ENCODE measurements at places on chromosomes 1 and 21.

- no peak for DNase-seq
Observed at GRCh38 chr1:59561796-59562195, 253.0 kb upstream of the HOOK1 start.

DNA sequence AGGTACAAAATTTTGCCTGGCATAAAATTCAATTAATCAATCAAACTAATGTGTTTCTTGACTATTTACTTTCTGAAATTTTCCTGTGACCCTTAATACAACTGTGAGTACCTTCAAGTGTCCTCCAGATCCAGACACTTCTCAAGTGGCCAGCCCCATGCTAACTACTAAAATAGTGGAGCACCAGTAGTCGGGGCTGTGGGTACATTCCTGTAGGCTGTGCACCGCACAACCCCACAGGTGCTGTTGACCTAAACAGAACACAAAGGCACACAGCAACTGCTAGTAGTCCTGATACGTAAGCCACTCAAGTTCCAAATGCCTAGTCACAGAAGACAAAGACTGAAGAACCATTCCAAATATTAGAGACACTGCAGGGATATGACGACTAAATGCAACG is 36.6 kb downstream of the TMEM50B start:
- DNase-seq: peak; percentile 87

DNA sequence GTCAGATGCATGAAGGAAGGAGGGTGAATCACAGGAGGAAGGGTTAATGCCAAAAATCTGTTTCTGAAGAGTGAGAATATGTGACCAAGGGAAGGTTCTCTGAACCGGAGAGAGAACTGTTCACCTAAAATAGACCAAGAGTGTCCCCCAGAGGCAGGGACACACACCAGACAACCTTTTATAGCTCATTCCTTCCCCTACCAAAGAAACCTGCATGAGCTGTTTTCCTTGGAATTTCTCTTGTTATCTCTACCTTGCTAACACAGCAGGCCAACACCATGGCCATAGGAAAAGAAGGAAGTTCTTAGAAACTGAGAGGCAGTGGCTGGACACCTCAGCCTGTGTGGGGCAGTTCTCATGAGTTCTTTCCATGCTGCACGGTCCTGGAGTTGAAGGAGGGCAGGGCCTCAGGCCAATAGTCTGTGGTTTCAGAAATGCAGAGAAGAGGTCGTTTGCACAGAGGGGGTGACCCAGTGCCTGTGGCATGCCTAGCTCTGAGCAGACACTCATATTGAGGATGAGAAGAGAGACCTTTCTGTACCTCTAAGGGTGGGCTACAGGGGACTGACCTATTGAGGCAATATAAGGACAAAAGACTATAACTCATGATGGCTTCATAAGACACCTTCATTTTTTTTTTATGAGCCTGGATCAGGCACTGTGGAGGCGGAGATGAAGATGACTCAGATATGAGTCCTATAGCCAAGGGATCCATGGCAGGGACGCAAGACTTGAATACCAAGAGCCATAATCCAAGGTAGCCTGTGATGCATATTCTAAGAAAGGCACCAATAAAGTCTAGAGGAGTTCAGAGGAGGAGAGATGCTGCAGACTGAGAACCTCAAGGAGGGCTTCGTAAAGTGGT is 39.4 kb downstream of the IGFN1 start:
- DNase-seq: no peak

GRCh38 chr1:177451191-177451590 is 280.4 kb downstream of the BRINP2 start:
- DNase-seq: no peak

DNA sequence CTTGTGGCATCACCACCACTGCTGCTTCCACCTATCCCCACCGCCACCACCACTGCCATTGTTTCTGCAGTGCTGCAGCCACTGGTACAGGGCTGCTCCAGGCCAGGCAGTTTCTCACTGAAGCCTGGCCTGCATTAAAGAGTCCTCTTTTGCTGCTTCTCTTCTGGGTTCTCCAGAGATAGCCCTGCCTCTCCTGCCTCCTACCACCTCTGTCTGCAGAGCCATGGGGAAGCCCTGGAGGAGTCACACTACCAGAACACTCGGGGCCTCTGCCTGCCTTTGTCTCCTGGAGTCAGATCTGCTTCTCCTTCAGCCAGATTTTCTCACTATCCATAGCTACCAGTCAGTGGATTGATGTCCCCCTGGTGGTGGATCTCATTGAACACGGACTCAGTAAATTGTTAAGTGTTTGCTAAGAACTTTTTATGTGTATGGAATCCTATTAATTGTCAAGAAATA is 37.7 kb upstream of the DDAH1 start:
- DNase-seq: no peak

DNA sequence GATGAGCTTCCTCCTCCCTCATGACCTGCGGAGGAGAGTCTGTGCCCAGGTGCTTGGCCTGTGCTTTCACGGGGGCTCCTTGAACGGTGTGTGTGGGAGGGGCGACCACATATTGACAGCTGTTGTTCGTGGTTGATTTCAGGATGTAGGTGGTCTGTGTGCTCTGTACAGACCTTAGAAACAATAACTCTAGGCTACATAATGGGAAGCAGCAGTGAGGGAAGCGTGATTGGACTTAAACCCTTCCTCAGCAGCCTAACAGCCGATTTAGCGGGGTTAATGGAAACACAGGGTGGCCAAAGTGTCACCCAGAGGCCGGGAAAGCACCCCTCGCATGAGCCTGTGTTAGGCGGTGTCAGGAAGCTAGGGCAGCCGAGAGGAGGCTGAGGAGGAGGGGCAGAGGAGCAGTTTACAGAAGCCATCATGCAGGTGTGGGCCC is 56.0 kb downstream of the TBCE start:
- no peak for DNase-seq

DNA sequence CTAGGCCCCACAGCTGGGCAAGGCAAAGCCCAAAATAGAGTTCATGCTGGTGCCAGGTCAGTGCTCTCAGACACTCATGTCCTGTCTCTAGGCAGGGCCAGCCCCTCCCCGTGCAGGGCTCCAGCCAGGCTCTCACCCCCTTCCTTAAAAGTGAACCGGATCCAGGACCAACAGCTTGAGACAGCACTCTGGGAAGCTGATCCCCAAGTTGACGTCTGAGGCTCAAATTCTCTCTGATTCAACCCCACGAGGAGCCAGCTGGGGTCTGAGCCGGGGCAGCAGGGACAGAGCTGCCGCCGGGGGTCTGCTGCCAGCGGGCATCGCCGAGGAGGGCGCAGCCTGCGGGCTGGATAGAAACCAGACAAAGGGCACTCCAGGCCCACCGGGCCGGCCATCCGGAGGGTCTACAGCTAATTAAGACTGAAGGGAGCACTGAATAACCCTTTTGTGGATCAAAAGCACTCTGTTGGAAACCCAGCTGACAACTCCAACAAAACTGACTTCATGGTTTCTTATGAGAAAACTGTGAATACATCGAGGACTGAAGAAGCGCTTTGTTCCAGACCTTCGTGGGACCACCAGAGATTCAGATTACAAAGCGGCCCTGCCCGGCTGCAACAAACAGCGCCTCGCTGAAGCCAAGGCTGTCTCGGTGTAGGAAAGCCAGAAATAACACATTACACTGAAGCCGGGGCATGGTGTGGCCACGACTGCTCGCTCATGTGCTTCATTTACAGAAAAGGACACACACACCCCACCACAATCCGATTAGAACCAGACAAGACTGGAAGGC is 95.8 kb downstream of the PSMG1 start:
- no peak for DNase-seq

DNA sequence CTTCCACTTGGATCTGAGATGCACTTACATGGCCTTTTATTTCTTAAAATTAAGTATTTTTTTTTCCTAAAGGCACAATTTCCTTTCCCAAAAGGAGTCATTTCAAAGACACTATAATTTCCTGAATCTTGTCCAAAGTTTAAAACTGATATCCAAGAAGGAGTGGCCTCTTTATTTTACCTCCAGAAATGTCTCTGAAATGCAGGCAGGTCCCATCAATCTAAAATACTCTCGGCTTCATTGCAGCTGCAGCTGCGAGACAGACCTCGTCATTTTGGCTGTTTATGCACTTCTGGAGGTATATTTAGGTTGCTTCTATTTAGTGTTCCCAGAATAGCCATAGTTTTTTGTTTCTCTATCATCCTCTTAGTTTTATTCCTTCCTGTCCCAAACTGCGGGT is 172.7 kb upstream of the COA6 start:
- no peak for DNase-seq

GRCh38 chr1:12294076-12294475 is 64.2 kb downstream of the VPS13D start:
- no peak for DNase-seq

DNA sequence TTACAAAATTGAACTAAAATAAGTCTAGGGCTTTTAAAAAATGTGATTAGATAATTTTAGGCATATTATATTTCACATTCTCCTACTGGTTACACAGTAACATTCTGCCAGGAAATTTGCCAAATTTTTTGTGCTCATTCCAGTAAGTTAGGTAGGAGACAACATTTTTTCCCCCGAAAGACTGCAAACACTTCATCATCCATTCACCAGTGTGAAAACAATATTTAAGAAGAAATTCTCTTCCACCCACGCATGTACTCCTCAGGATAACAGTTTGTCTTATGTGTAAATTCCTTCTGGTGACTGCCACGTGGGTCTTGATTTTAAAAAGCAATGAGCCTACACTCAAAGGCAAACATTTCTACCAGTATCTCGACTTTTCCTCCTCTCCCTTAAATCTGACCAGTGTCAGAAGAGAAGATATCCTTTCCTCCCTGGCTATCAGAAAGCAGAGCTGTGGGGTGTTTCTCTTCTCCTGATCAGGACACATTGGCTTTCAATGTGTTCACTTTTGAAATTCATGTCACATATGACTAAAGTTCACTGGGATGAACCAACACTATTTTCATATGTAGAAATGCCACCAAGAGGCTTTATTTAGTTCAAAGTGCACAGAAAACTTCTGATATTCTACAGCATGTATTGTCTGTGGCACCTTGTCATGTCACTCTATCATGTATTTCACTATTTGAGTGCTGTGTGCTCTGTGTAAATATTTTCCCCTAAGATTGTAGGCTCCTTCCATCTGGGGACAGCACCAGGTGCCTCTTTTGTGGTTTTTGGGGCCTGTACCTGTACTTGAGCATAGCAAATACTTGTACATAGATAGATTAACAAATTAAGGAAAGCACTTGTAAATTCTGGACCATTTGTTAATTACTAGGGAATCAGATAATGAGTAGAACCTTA is 38.6 kb downstream of the LHX9 start:
- DNase-seq: no peak

DNA sequence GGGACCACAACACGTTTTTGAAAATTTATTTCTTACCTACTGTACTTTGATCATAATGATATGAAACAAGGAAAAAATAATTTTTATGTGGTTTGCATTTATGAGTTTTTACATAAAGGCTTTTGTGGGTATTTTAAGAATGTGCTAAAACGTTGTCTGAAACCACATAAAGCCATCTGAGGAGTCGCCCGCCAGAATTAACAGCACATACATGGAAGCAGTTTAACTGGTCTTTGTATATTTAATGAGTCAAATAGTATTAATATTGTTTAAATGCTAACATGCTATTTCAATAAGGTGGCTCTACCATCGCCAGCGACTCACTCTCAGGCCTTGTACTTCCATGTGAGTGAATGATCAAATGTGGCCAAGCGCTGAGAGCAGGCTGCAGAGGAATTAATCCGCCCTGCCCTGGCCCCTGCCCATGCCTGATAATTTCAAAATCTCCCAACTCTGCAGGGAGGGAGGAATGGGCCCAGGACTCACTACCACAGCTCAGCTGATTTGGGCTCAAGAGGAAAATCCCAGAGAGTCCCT is 49.6 kb downstream of the SLC66A1 start:
- no peak for DNase-seq

- DNase-seq: no peak
Observed at GRCh38 chr1:109589177-109589576, 30.2 kb downstream of the GNAT2 start.

DNA sequence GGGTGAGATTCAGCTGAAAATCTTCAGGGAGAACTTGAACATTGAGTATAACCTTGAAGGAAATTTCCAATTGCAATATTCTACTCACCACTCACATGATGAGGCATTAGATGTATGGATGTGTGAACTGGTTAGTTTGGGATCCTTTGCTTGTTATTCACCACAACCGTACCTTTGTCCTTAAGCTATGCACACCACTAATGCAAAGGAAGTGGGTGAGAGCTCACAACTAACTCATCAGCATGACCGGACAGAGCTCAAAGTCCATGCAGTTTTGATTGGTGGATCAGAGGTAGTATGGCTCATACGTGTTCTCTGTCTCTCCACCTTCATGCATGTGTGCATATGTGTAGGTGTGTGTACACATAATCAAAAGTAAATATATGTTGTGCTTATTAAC is 43.5 kb upstream of the MROH9 start:
- no peak for DNase-seq

- no peak for DNase-seq
Observed at GRCh38 chr1:53835491-53835890, 2.6 kb downstream of the NDC1 start.

DNA sequence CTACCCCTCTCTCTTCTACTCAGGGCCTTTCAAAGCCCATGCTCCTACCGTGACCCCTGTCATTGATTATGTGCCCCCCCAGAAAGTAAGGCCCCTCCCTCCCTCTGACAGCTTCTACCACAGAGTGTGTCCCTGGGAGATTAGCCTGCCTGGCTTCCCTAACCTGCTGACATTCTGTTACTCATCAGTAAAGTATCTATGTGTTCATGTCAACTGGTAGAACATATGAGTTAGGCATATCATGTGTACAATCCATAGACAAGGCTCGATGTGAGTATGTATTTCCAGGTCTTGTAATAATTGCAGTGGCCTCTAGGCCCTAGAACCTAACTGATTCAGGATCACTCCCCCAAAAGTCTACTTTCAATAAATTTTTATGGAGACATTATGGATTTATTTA is 120.0 kb downstream of the GIPC2 start:
- no peak for DNase-seq

DNA sequence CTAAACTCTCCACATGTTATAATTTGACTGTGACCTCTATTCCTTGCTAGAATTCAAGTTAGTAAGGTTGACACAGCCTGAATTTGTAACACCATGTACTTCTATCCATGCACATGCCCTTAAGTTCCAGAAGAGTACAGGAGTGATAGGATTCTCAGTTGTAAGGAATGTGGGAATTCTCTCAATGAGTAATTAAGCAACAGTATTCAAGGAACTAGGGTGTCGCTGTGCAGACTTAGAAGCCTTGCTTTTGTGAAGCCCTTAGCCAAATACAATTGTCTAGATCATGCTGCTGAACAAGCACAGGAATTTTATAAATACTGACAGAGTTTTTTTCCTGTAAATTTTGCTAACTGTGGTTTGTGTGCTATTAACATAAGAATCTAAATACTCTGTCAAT is 276.3 kb upstream of the PTBP2 start:
- no peak for DNase-seq

DNA sequence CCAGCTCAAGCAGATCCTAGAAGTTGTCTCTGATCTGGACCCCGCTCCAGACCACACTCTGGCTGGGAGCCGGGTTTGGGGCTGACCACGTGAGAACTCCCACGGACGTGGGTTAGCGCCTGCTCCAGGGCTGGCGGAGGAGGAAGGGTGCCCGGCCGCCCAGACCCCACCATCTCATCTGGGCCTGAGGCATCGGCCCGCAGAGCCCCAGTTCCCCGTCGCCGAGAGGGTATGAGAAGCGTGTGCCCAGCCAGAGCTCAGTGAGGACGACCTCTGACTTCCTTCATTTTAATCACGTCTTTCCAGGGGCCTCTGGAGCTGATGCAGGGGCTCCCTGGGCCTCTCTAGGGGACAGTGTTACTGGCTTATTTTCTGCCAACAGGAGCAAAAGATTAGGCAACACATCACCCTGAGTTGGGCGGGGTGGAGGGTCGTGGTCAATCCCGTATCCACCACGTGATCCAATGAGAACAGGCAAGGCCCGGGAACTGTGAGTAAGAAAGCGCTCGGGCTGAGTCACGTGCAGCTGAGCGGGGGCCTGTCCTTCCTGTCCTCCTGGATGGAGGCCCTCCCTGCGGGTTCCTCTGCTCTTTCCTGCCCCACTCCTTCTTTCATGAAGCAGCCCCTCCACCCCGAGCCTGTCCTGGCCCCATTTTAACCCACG is 81.1 kb downstream of the SIK1 start:
- DNase-seq: no peak

Measured in DMS153 (cell line).